ENCODE measurements at places on chromosomes 4 and X.
A peak's percentile ranks its signal among the peaks of the same experiment; 100 is the strongest.

- peak; percentile 28 for DNase-seq
These were observed 106.3 kb downstream of the LINC00632 start for GRCh38 chrX:140815868-140816267.

DNA sequence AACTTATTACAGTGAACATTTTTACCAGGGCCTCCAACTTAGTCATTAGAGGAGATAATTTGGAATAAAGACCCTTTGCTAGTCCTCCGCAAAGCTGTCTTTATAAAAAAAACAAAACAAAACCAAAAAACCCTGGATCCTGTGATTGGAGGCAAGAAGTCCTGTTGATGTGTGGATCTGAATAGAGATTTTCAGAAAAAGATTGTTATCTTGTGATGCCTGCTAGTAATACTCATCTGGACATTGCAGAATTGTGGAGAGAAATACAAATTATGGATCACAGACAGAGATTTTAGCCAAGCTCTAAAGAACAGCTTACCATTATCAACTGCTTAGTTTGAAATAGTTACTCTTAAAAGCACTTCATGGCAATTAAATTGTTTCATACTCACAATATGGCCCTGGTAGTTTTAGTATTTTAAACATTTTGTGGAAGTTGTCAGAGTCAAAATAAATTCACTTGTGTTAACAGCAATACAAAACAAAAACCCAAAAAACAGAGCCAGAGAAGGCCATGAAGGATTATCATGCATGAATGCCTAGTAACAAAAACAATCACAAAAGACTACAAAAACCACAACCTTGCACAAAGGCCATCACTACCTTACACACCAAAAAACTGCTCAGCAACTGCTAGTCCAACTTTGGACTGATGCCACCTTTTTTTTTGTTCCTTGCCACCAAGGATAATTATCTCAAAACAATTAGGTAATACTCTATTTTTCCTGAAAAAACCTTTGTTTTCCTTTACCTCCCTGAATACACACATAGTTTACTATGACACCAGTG is 514.5 kb upstream of the SLIT2 start:
- DNase-seq: no peak

GRCh38 chr4:99885063-99885664 is 9.1 kb downstream of the LAMTOR3 start:
- peak; percentile 64 for DNase-seq

DNA sequence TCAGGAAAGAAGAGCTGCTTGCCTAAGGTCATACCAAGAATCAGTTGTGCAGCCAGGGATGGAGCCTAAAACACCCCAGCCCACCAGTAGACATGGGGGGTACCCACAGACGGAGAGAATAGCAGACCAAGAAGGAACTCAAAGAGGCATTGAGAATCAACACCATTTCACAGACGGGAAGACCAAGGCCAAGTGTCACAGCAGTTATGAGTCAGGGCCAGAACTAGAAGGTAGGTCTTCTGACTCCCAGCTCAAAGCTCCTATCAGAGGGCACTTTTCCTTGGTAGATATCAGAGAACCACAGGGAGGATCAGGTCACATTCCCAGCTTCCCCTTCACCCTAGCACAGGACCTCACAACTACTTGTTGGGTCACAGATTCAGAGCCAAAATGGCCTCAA is 14.5 kb downstream of the OTUD5 start:
- no peak for DNase-seq

- DNase-seq: peak; percentile 79
These were observed 28.7 kb downstream of the MAPK10 start for GRCh38 chr4:86330961-86331742.

DNA sequence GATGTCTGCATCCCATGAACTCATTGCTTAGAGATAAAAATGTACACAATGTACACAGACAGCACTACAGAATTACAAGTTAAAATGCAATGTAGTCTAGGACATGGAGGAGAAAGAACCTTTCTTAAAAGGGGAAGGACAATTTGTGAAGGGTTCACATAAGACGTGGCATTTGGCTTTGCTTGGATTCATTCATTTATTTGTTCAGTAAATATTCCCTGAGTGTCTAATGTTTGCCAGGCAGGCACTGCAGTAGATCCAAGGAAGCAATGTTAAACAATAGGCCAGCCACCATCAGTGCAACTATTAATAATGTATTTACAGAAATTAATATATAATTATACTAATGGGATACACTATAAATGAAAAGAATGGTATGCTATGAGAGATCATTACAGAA is 94.4 kb downstream of the GRIA2 start:
- no peak for DNase-seq

- DNase-seq: no peak
These were observed 174.9 kb downstream of the ACTRT1 start for GRCh38 chrX:127877318-127877717.

DNA sequence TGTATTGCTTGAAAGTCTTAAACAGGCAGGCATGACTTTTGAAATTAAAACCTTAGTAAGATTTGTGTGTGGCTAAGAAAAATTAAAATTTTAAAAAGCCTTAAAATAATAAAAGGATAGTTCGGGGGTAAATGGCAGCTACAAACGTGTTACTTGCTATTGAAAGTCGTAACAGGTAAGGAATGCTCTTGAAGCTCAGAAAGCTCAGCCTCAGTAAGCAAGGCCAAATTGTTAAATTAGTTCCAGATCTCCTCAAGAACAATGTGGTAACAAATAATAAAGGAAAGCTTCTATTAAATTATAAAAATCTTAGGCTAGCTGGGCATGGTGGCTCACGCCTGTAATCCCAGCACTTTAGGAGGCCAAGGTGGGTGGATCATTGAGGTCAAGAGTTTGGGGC is 25.5 kb downstream of the PRMT9 start:
- no peak for DNase-seq

GRCh38 chrX:41475591-41476241 is 28.6 kb downstream of the NYX start:
- DNase-seq: no peak

- DNase-seq: no peak
These were observed 1012.5 kb upstream of the LCORL start for GRCh38 chr4:19033816-19034733.

DNA sequence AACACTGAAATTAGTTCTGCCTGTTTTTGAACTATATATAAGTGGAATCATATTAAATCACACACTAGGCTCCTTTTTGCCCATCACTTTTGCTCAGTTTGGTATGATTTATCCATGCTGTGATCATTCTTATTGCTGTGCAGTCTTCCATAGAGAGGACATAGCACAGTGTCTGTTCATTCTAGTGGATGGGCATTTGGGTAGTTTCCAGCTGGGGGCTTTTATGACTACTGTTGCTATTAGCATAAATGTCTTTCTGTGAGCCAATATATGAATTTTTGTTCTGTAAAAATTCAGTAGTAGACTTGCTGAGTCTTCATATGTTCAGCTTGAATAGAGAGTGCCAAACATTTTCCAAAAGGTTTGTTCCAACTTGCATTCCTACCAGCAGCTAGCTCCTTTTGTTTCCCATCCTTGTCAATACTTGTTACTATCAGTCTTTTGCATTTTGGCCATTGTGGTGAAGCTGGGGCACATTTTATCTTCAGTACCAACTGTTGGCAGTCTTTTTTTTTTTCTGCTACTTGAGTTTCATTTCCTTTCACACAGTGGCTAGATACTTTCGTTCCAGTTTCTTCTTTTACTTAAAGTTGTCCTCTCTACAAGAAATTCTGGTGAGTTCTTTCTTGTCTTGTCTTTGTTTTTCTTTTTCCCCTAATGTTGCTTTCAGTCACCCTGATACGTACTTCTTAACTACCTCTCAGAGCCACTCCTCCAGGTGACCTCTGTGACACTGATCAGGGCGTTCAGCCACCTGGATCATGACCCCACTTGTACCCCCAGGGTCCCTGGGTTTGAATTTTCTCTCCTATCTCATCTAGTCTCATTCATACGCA is 87.0 kb downstream of the ANXA3 start:
- no peak for DNase-seq

DNA sequence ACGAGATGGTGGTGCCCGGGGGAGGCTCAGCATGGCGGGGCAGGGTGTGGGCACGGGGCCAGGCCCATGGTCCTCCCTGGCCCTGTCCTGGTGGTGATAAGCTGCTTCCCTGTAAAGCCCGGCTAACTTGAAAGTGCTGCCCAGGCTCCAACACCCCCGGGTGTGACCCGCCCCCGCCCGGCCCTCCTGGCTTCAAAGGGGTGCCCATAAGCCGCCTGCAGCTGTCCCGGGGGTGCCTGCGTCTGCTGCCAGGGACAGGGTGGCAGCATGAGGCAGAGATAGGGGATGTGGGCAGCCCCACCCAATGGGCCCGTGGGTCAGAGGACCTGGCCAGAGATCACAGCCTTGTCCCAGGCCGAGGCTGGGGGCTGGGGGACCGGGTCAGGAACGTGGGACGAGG is 18.1 kb downstream of the FGFRL1 start:
- DNase-seq: no peak

- no peak for DNase-seq
These were observed 7.1 kb downstream of the RASL11B start for GRCh38 chr4:52869196-52869595.

GRCh38 chr4:96193061-96193460 is 353.2 kb downstream of the PDHA2 start:
- no peak for DNase-seq

DNA sequence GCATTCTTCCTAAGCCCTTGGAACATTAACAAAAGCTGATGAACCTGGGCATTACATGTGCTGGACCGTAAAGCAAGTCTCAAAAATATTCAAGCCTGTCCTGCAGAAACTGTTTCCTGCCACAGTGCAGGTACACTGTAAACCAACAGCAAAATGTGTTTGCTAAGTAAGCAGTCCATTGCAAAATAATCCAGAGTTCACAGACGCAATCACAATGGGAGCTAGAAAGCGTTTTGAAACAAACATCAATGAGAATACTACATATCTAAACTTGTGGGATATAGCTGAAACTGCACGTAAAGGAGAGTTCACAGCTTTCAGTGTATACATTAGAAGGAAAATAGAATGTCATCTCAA is 61.6 kb downstream of the RGS12 start:
- no peak for DNase-seq

- DNase-seq: no peak
These were observed 92.6 kb upstream of the MAPK10 start for GRCh38 chr4:86452422-86452891.

- no peak for DNase-seq
These were observed 51.6 kb downstream of the NFKB1 start for GRCh38 chr4:102552781-102553180.

- DNase-seq: no peak
These were observed 619.4 kb upstream of the SPANXN1 start for GRCh38 chrX:144627947-144628346.

DNA sequence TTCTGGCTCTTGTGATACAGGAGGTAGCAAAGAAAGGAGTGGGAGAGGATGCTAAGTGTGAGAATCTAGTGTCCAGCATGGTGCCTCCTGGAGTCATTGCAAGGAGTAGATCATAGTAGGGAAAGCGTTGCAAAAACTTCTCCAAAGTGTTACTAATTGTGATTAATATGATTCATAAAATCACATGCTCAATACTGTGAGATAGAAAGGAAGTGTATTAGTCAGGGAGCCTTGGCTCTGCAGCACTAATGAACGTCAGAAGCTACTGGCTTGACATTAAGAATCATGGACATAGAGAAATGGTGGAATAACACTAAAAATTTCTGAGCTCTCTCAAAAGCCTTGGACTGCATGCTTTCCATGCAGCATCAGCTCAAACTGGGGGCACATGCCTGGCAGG is 299.1 kb downstream of the EVC2 start:
- no peak for DNase-seq

GRCh38 chr4:183906489-183906738 is 1.3 kb downstream of the STOX2 start:
- no peak for DNase-seq

DNA sequence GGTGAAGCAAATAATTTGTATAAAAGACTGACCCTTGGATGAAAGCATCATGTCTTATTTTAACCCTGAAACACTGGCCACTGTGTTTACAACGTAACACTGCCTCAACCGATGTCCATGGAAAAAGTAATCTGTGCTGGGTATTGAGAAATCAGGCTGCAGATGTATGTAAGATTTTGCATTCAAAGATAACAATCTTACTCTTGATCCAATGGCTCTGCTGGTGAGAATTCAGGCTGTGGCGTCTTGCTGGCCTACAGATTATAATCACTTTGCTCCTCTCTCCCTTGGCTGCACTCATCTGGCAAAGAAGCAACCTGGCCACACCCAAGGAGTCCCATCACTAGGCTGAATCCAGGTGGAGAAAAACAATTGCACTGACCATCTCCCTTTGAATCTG is 7.5 kb downstream of the ADGRA3 start:
- DNase-seq: no peak

- no peak for DNase-seq
These were observed 426.3 kb upstream of the FAM241A start for GRCh38 chr4:111718763-111719559.

GRCh38 chr4:173801361-173801760 is 271.3 kb upstream of the HAND2 start:
- DNase-seq: no peak

- DNase-seq: peak; percentile 97
These were observed 63.4 kb downstream of the DCUN1D4 start for GRCh38 chr4:51906167-51906958.

- DNase-seq: no peak
These were observed 478.3 kb upstream of the FTHL17 start for GRCh38 chrX:31550158-31550557.

DNA sequence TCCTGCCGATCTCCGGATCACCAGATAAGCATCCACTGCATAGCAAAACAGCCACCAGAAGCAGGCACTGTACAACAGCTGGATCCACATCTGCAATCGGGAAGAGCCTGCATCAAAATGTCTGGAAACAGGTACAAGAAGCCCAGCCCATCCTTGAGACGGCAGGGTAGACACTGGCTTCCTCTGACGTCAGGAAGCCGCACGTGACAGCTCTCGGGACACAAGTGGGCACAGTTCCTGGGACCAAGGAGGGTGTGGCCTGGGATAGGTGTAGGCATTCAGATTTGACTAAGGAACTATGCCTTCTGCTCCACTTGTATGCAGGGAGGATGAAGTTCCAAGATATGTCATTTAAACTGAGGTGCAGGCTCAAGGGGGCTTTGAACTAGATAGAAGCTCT is 6.3 kb downstream of the GPR143 start:
- DNase-seq: no peak

DNA sequence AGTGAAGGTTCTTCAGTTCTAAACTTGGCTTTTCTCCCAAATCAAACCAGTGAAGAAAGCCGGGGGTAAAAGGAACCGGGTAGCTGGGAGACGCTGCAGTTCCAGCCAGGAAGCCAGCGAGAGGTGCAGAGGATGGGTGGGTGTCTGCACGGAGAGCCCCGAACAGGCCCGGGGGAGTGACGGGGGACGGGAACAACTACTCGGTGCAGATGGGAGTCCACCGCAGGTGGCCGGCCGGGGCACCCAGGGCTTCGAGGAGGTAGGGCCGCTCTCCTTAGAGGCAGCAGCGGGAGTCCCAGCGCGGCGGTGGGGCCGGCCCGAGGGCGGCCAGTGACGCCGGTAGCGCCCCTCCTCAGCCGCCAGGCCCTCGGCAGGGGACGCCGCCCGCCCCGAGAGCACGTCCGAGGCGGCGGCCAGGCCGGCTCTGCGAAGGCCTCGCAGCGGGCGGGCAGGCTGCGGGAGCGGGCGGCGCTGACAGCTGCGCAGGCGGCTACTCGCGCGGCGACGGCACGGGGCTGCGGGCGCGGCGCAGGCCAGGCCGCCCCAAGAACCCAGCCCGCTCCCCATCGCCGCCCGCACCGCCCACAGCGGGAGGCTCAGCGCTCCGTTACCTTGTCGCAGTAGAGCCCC is 449 bp downstream of the FBXL5 start:
- DNase-seq: peak; percentile 46

GRCh38 chrX:149522916-149523315 is 17.8 kb upstream of the IDS start:
- DNase-seq: no peak

Measured in Kasumi-1 (cell line).